ENCODE measurements at places on chromosomes 3 and 15.

DNA sequence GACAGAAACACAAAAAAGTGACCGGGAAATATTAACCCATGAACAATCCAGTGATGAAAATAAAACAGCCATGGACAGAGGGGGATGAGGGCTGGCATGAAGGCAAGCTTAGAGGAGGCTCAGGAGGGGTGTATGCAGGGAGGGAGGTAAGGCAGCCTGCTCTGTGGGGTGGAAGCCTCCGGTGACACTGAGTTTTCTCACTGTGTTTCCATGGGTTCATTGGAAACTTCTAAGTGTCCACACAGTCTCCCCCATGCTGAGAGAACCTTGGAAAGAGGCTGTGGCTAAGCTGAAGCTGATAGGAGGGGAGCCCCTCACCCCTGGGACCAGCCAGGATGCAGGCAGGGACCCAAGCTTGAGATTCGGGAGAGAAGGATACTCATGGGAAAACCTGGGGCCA, 6.8 kb upstream of the SKOR1 start:
- DNase-seq, result no peak

- peak; percentile 15 for DNase-seq
Observed at GRCh38 chr15:39778021-39778420, 4.6 kb downstream of the FSIP1 start.

DNA sequence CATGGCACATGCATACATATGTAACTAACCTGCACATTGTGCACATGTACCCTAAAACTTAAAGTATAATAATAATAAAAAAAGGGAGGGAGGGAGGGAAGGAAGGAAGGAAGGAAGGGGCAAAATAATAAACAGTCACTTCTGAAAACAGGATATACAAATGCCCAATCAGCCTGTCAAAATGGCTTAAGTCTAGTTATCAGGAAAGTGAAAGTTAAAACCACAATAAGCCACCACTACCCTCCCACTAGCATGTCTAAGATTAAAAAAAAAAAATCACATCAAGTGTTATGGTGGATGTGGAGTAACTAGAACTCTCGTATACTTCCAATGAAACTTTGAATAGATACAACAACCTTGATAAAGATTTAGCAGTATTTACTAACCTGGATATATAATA, 145.6 kb upstream of the GMNC start:
- no peak for DNase-seq

DNA sequence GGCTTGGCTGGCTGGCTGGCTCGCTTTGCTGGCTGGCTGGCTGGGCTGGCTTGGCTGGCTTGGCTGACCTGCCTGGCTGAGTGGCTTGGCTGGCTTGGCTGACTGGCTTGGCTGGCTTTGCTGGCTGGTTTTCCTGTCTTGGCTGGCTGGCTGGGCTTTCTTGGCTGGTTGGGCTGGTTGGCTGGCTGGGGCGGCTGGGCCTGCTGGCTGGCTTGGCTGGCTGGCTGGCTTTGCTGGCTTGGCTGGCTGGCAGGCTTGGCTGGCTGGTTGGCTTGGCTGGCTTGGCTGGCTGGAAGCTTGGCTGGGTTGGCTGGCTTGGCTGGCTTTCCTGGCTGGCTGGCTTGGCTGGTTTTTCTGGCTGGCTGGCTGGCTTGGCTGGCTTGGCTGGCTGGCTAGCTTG, 435.6 kb downstream of the GOLGA6L6 start:
- no peak for DNase-seq

- DNase-seq, result no peak
Observed at GRCh38 chr15:33451385-33451784, 140.6 kb downstream of the RYR3 start.

DNA sequence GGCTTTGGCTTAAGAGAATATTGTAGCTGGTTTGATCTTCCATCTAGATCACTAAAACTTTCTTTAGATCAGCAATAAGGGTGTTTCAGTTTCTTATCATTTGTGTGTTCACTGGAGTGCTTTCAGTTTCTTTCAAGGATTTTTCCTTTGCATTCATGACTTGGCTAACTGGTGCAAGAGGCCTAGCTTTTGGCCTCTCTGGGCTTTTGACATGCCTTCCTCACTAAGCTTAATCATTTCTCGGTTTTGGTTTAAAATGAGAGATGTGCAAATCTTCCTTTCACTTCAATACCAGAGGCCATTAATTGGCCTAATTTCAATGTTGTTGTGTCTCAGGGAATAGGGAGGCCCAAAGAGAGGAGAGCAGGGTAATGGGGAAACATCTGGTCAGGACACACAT, 30.3 kb upstream of the CCNB2 start:
- no peak for DNase-seq

DNA sequence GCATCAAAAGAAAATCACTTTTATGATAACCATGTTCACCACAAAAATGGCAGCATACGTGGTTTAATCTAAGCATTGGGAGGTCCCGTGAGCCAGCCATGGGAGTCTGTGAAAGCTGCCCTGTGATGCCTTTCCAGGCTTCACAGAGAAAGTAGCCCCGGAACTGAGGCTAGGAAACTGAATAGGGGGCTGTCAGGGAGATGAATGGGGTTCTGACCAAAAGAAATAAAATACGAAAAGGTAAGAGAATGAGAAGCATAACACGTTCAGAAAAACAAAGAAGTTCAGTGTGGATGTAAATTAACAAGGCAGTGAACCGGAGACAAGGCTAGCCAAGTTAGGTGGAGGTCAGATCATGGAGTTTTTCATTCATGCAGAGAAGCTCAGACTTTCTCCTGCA, 118.9 kb downstream of the ANXA2 start:
- no peak for DNase-seq

- DNase-seq, result no peak
Observed at GRCh38 chr3:5729852-5730251, 542.3 kb downstream of the EDEM1 start.

DNA sequence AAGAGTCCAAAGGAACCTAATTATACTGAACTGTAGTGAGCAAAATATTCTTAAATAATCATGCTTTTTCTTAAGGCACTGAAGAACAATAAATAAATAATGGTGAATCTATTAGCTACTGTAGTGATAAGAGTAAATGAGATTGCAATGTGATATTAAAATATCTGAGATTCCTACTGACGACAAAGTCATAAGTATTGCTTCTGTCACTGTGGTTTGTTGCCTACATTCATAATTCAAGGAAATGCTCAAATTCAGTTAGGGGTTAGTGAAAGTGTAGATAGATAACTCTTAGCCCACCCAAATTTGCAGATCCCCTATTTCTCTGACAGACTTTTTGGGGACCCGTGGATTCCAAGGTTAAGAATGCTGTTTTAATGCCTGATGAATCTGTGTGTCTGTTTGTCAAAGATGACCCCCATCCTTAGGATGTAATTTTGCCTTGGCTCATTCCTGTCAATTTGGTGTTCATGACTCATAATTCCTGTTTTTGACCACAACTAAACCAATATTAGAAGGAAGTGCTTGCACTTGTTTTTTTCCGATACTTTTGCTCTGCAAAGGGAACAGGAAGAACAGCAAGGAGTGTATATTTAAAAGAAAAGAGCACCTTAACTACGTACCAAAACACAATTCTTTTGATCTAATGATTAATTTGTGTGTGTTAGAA, 86.7 kb downstream of the MAGI1 start:
- DNase-seq, result peak; percentile 34

Measured in mesenchymal stem cell (in vitro differentiated cells and primary cell).